Natural killer cell treated with Interleukin-12 subunit alpha and Interleukin-12 subunit beta and Interleukin-15 and Interleukin-18, amount 100 ng/mL, for 72 hours (primary cell): ENCODE measurements at places on chromosomes 7 and 10. TPM values are rescaled to one million over a fixed set of nuclear protein-coding genes. Genes with fewer than 3 reads are reported as not detected.

- peaks cover 6% of the 10 kb centered on the region for H3K36me3 ChIP-seq
- no peak overlapping the region for H3K27ac ChIP-seq
- H3K27me3 ChIP-seq = peaks cover 22% of the 10 kb centered on the region
- H3K4me3 ChIP-seq = no peak overlapping the region
- no peak for DNase-seq
Measured at GRCh38 chr7:132745510-132745909, 169.2 kb upstream of the PLXNA4 start.

DNA sequence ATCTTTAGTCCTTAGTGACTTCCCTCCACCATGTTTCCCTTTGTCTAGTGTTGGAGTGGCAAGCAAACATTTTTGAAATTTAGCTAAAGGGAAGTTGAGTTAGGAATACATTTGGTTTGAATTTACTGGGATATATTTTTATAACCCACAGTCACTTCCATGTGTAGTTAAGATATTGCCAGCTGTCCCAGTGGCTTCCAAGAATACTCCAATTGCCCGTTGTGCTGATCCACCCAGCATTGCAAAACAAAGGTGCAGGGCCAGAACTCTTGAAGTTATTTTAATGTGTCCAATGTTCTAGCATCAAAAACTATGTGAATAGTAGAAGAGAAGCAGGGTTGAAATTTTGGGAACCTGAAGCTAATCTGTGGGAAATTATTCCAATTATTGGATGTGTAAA, 2.5 kb upstream of the P4HA1 start:
- no peaks in the 10 kb centered on the region for H3K36me3 ChIP-seq
- no peaks in the 10 kb centered on the region for H3K27me3 ChIP-seq
- DNase-seq = no peak

GRCh38 chr10:69996611-69997010, 56.0 kb upstream of the MACROH2A2 start:
- no peak for DNase-seq
- no peak overlapping the region for H3K4me3 ChIP-seq
- H3K4me1 ChIP-seq = no peaks in the 10 kb centered on the region
- H3K27ac ChIP-seq = no peak overlapping the region
- H3K27me3 ChIP-seq = peaks cover 11% of the 10 kb centered on the region
- no peaks in the 10 kb centered on the region for H3K36me3 ChIP-seq

GRCh38 chr7:152081088-152081487, 55.6 kb downstream of the GALNT11 start:
- H3K4me3 ChIP-seq = no peak overlapping the region
- no peaks in the 10 kb centered on the region for H3K36me3 ChIP-seq
- H3K27ac ChIP-seq = no peak overlapping the region
- peaks cover 16% of the 10 kb centered on the region for H3K4me1 ChIP-seq
- no peaks in the 10 kb centered on the region for H3K27me3 ChIP-seq

DNA sequence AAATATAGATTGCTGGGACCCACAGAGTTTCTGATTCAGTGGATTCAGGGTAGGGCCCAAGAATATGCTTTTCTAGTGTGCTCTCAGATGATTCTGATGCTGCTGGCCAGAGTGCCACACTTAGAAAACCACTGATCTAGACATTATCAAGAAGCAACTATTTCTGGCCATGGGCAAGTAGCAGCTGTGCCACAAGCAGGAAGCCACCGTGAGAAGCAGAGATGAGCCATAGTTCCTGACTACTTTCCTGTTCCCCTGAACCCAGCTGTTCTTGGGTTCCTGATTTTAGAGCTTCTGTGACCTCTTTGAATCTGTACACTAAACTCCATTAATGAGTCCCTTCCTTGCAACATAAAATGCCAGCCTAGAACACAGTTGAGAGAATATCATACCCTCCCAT, 38.1 kb upstream of the PIK3AP1 start:
- DNase-seq = no peak
- H3K4me1 ChIP-seq = peaks cover 40% of the 10 kb centered on the region

- H3K27me3 ChIP-seq = no peaks in the 10 kb centered on the region
- no peak overlapping the region for H3K27ac ChIP-seq
- peaks cover 12% of the 10 kb centered on the region for H3K36me3 ChIP-seq
- no peak overlapping the region for H3K4me3 ChIP-seq
- no peaks in the 10 kb centered on the region for H3K4me1 ChIP-seq
- no peak for DNase-seq
Measured at GRCh38 chr7:105906695-105907094, 30.3 kb upstream of the ATXN7L1 start.

GRCh38 chr10:111944331-111944730, 239.2 kb downstream of the GPAM start:
- no peaks in the 10 kb centered on the region for H3K4me1 ChIP-seq
- DNase-seq = no peak
- H3K27ac ChIP-seq = no peak overlapping the region
- H3K36me3 ChIP-seq = no peaks in the 10 kb centered on the region
- H3K27me3 ChIP-seq = peaks cover 6% of the 10 kb centered on the region

- no peak overlapping the region for H3K27ac ChIP-seq
- no peaks in the 10 kb centered on the region for H3K36me3 ChIP-seq
- DNase-seq = no peak
- no peak overlapping the region for H3K4me3 ChIP-seq
- H3K27me3 ChIP-seq = peaks cover 24% of the 10 kb centered on the region
Measured at GRCh38 chr7:103542470-103542869, 96.5 kb upstream of the SLC26A5 start.

DNA sequence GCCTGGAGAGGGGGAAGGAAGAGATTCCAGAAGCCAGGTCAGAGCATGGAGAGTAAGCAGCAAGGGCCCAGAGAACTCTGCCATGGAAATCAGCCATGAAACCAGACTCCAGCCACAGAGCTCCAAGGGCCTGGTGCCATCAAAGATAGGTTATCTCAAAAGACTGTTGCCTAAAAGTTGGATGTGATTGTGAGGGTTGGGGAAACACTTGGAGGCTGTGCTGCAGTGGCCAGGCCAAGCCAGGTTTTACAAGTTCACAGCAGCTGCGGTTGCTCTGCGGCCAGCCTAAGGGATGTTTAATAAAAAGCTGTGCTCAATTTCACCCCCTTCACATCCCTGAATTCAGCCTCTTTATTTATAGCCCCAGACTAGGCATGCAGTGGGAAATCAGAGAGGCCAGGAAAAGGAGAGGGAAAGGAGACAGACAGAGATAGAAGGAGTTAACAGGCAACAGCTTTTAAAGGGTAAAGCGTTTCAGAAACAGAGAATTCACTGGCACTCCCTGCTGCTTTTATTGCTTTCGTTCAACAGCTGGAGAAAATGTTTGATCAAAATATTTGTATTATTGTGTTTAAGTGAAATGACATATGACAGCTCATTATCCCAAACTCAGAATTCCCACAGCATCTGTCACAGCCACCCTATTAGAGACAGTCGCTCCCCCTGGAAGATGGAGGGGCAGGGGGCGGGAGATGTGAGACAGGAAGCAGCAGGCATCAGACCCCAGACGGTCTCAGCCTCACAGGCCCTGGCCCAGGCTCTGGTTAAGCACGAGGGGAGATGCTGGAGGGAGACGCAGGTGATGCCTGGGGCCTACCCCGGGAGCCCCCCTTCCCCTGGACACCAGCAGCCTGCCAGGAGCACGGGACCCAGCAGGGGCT, 140.1 kb downstream of the GLI3 start:
- no peaks in the 10 kb centered on the region for H3K27me3 ChIP-seq
- no peaks in the 10 kb centered on the region for H3K36me3 ChIP-seq
- no peak overlapping the region for H3K4me3 ChIP-seq

DNA sequence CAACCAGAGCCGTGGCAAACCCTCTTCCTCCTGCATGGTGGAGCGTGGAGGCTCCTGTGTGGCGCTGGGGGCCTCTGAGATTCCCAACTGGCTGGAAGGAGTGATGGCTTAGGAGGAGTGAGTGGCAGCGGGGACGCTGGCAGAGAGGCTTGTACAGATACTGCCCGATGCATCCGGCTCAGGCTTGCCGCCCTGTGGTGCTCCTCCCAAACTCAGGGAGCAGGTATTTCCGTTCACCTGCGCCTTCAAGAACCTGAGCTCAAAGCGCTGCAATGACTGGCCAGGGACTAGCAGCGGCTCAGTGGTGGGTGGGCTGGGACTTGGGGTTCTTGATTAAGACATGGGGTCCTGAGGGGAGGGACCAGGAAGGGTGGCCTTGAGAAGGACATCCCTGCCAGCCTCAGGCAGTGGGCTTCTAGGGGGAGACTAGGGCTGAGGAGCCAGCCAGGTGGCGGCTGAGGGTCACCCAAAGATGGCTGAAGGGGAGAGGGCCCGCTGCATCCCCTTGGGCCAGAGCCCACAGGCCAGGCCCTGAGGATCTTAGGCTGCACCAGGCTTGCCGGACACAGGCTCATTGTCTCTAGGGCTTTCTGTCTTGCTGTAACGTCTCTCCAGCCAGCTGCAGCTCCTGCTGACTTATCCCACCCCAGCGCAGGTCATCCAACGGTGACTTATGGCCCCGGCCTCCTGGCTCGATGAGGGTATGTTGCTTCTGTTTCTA, 3.2 kb downstream of the ZNF775 start:
- H3K36me3 ChIP-seq = no peaks in the 10 kb centered on the region
- H3K27ac ChIP-seq = no peak overlapping the region
- DNase-seq = peak; percentile 60
- no peak overlapping the region for H3K4me3 ChIP-seq
- no peaks in the 10 kb centered on the region for H3K27me3 ChIP-seq

- no peaks in the 10 kb centered on the region for H3K36me3 ChIP-seq
- H3K4me3 ChIP-seq = no peak overlapping the region
- no peak overlapping the region for H3K27ac ChIP-seq
Measured at GRCh38 chr10:24694086-24694485, 29.6 kb downstream of the ARHGAP21 start.

GRCh38 chr7:39754326-39755120, 131.2 kb downstream of the RALA start:
- DNase-seq = no peak
- H3K36me3 ChIP-seq = peaks cover 4% of the 10 kb centered on the region
- H3K27me3 ChIP-seq = no peaks in the 10 kb centered on the region
- peak overlapping the region; percentile 41 for H3K4me3 ChIP-seq

SFTPA1 gene
- total RNA-seq = not detected

ASB10 gene
- not detected for total RNA-seq
